ENCODE measurements at places on chromosomes 12 and 14. TPM values are rescaled to one million over a fixed set of nuclear protein-coding genes. Genes with fewer than 3 reads are reported as not detected.

LARP4 gene
- 88.3 TPM for polyA plus RNA-seq

GRCh38 chr14:55832974-55833373 lies 253.0 kb downstream of the KTN1 start:
- H3K4me1 ChIP-seq: no peaks in the 10 kb centered on the region
- no peak overlapping the region for H3K4me3 ChIP-seq
- no peak overlapping the region for H3K27ac ChIP-seq
- no peak for DNase-seq

GRCh38 chr14:73973497-73973896 lies 23.4 kb downstream of the COQ6 start:
- no peaks in the 10 kb centered on the region for H3K36me3 ChIP-seq
- H3K27ac ChIP-seq: no peak overlapping the region
- no peak for DNase-seq
- H3K4me3 ChIP-seq: no peak overlapping the region
- H3K4me1 ChIP-seq: no peaks in the 10 kb centered on the region
- H3K27me3 ChIP-seq: no peaks in the 10 kb centered on the region

- no peaks in the 10 kb centered on the region for H3K36me3 ChIP-seq
- H3K27me3 ChIP-seq: no peaks in the 10 kb centered on the region
- no peak overlapping the region for H3K4me3 ChIP-seq
- no peak for DNase-seq
- no peaks in the 10 kb centered on the region for H3K4me1 ChIP-seq
Measured at GRCh38 chr12:14989790-14990189, 16.9 kb downstream of the PDE6H start.

TCHP gene
- polyA plus RNA-seq: 21.1 TPM

GPR68 gene
- 1.2 TPM for polyA plus RNA-seq

CARMIL3 gene
- polyA plus RNA-seq: 1.7 TPM

ACVR1B gene
- polyA plus RNA-seq: 9.5 TPM

FAM181A gene
- polyA plus RNA-seq: not detected

GRCh38 chr14:55122440-55122986 lies 6.5 kb upstream of the LGALS3 start:
- H3K27me3 ChIP-seq: no peaks in the 10 kb centered on the region
- H3K27ac ChIP-seq: peak overlapping the region; percentile 34
- peaks cover 32% of the 10 kb centered on the region for H3K4me1 ChIP-seq
- DNase-seq: peak; percentile 51
- H3K4me3 ChIP-seq: no peak overlapping the region

DNA sequence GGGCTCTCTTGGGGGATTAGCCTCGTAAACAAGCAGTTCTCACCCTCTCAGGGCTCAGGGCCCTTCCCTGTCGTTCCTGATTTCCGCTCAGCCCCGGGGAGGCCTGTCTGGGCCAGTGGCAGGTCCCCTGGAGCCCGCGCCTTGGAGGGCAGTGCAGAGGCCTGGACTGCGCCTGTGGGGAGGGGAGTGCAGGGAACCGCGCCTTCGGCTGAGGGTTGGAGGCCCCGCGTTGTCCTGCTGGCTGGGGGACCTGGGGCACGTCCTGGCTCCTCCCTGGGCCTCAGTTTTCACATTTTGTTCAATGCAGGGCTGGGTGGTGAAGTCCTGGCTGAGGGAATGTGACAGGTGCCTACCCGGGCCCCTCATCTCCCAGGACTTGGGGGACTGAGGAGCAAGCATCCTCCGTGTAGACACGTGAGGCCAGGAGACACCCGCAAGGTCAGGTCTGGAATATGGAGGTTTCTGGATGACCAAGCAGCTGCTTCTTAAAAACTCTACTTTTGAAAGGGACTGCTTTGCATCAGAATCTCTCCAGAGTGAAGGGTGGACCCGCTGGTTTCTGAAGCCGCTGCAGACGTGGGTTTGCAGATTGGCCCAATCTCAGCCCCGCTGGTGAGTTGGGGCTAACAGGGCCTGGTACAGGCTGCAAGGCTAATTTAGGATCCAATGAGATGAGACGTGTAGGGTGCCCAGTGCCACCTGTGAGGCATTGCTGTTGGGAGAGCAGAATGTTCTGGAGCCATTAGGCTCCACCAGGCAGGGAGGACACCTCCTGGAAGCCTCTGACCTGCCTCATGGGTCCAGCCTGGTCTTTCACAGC lies 80.2 kb downstream of the KIF26A start:
- no peaks in the 10 kb centered on the region for H3K27me3 ChIP-seq
- DNase-seq: no peak
- H3K36me3 ChIP-seq: no peaks in the 10 kb centered on the region
- peaks cover 11% of the 10 kb centered on the region for H3K4me1 ChIP-seq
- no peak overlapping the region for H3K4me3 ChIP-seq

ATXN7L3B gene
- 29.4 TPM for polyA plus RNA-seq

ESR2 gene
- 5.0 TPM for polyA plus RNA-seq

DNA sequence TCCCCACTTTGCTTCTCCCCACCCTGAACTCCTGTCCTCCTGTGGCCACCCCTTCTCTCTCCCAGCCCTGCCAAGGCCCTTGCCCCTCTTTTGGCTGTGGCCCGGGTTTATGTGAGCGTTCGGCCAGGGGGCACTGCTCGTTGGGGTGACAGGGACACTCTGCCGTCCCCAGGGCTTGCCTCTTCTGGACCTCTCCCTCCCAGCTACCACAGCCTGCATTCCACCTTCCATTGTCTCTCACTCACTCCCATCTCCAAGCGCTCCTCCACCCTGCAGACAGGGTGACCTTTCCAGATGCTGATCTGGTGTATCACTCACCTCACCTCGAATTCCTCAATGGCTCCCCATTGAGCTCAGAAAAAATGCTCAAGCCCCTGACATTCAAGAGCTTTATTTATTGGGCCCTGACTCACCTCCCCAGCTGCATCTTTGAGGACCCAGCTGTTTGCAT lies 1.4 kb downstream of the SERPINA9 start:
- H3K4me3 ChIP-seq: no peak overlapping the region
- H3K36me3 ChIP-seq: no peaks in the 10 kb centered on the region
- H3K27me3 ChIP-seq: no peaks in the 10 kb centered on the region

CINP gene
- 86.6 TPM for polyA plus RNA-seq

DNA sequence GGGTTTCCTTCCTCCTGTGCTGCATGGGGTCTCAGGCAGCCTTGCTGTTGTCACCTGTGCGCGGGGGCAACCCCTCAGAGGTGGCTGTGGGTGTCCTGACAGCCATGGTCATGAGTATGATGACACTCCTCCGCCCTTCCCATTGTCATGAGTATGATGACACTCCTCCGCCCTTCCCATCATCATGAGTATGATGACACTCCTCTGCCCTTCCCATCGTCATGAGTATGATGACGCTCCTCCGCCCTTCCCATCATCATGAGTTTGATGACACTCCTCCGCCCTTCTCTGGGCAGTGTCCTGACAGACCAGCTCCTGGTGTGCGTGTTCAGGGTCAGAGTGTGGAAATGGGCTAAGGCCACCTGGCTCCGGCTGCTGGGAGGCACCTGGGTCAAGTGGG lies 40.0 kb downstream of the FBRSL1 start:
- no peak overlapping the region for H3K27ac ChIP-seq
- DNase-seq: no peak
- no peaks in the 10 kb centered on the region for H3K36me3 ChIP-seq
- no peak overlapping the region for H3K4me3 ChIP-seq
- no peaks in the 10 kb centered on the region for H3K27me3 ChIP-seq
- no peaks in the 10 kb centered on the region for H3K4me1 ChIP-seq

NTN4 gene
- polyA plus RNA-seq: 15.6 TPM

DNA sequence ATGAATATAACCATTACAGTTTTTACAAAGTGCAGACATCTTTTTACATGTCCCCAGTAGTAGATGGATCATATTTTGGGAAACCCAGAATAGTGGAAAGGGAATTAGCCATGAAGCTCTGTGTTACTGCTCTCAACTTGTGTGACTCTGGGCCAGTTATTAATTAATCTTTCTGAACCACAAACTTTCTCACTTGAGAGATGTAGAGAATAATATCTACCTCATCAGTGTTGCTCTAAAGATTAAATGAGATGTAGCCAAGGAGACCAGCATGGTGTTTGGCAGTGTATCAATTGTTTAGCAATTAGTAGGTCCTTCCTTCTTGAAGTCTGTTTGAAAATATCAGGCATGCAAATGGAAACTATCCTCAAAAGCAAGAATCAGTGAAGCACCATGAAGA lies 169.2 kb downstream of the TMTC2 start:
- no peak for DNase-seq
- no peaks in the 10 kb centered on the region for H3K36me3 ChIP-seq
- no peaks in the 10 kb centered on the region for H3K4me1 ChIP-seq
- H3K27me3 ChIP-seq: no peaks in the 10 kb centered on the region

DNA sequence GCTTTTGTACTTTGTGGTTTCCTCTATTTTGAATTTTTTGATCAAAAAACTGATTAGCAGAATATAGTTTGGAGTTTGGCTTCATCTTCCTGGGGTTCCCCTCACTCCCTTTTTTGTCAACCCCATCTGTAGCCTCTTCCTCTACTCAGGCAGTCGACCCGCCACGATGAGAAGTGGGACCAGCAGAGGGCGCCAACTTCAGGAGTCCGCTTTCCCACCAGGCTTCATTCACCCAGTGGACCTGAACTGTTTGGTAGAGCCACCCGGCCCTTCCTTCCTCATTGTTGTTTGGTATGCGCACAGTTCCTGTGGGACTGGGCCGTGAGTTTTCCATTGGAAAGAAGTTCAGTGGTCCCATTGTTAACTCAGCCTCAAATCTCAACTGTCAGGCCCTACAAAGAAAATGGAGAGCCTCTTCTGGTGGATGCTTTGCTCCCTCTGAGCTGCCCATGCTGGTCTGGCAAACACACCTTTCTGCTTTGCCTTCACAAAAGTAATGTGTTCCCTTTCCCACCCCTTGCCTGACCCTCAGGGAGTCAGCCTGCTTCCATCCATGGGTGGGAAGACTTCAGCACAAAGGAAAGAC lies 21.7 kb downstream of the TMBIM6 start:
- H3K4me1 ChIP-seq: no peaks in the 10 kb centered on the region
- no peaks in the 10 kb centered on the region for H3K27me3 ChIP-seq
- H3K27ac ChIP-seq: no peak overlapping the region
- DNase-seq: peak; percentile 82

DNA sequence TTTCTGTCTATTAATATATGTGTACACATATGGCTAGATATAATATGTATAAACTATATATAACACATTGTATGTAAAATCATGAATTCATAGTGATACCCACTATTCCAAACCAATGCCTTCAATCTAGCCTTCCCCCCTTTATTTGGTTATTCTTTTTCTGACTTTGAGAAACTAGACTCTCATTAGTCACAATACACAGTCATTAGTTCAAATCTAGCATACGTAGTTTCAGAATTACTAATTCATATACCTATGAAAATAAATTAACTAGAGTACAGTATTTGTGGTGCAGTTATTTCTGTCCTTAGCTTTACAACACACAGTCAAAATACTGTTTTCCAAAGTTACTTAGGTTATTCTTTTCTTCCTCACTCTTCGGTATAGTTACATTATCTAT lies 268.2 kb downstream of the DPF3 start:
- no peak overlapping the region for H3K27ac ChIP-seq
- H3K4me1 ChIP-seq: no peaks in the 10 kb centered on the region

DNA sequence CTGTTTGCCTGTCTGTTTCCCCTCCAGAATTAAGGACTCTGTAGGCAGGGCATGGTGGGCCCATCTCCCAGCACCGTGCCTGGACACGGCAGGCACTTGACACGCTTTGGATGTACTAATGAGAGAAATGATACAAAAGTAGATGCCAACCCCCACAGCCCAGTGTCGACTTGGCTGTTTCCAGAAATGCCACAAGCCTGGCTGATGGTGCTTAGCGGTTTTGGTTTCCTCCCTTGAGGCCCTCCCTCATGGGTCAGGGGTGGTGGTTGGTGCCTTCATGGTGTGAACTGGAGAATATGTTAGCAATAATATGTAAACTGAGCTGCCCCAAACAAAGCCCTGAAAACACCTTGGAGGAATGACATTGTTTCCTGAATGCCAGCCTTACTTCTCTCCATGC lies 55.5 kb upstream of the ESRRB start:
- DNase-seq: no peak
- no peaks in the 10 kb centered on the region for H3K4me1 ChIP-seq
- no peaks in the 10 kb centered on the region for H3K36me3 ChIP-seq
- no peaks in the 10 kb centered on the region for H3K27me3 ChIP-seq

TMEM106C gene
- polyA plus RNA-seq: 31.5 TPM

DNA sequence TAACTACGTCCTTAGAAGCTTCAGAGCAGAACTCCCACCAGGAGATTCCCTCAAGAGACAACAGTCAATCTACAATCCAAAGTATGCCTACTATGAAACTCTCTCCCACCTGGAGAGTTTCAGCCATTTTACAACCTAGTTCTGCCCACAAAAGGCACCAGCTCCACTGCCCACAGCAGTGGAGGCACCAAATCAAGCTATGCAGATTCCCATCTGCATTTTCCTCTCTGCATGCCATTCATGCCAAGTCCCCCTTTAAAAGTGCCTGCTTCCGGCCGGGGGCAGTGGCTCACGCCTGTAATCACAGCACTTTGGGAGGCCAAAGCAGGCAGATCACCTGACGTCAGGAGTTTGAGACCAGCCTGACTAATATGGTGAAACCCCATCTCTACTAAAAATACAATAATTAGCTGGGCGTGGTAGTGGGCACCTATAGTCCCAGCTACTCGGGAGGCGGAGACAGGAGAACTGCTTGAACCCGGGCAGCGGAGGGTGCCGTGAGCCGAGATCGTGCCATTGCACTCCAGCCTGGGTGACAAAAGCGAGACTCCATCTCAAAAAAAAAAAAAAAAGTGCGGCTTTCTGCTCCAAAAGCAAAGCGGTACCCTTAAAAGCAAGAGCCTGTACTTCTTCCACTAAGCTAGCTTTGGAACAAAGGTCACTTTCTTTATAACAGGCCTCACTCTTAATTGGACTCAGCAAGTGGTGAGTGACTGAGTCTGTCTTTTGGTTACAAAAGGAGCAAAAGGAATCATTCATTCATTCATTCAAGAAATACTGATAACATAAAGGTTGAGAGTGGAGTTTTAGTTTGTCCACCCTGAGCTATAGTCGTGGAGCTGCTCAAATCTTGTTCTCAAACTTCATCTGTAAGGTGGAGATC lies 10.1 kb upstream of the DLGAP5 start:
- no peak for DNase-seq
- no peak overlapping the region for H3K27ac ChIP-seq
- no peaks in the 10 kb centered on the region for H3K4me1 ChIP-seq
- H3K27me3 ChIP-seq: no peaks in the 10 kb centered on the region

DNA sequence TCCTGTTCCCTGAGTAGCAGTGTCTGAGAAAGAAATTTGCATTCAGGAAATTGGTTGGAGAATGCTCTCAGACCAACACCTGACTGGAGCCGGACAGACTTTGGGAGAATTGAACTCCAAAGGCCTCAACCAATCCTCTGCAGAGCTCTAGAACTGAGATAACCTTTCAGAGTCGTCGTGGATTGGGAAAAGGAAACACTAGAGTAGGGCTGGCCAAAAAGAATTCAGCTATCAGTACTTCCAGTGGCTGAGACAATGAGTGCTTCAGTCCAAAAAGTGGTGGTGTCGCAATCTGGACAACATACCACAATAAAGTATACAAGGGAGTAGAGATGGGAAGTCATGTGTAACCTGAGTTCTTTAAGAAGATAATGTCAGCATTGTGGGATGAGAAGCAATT lies 377.1 kb downstream of the SLC16A7 start:
- H3K27me3 ChIP-seq: no peaks in the 10 kb centered on the region
- DNase-seq: no peak
- H3K27ac ChIP-seq: no peak overlapping the region
- H3K4me1 ChIP-seq: no peaks in the 10 kb centered on the region
- H3K4me3 ChIP-seq: no peak overlapping the region

- H3K27me3 ChIP-seq: no peaks in the 10 kb centered on the region
- H3K4me1 ChIP-seq: peaks cover 6% of the 10 kb centered on the region
- H3K4me3 ChIP-seq: no peak overlapping the region
- no peaks in the 10 kb centered on the region for H3K36me3 ChIP-seq
- no peak for DNase-seq
- H3K27ac ChIP-seq: no peak overlapping the region
Measured at GRCh38 chr12:108607981-108608600, 10.2 kb upstream of the TMEM119 start.
